Esophagus mucosa (tissue), 1 donor: ENCODE measurements at places on chromosomes 12 and 14.

- ATAC-seq: peak; percentile 8
Observed at GRCh38 chr14:49861699-49862088, 9.1 kb upstream of the NEMF start.

GRCh38 chr14:23066368-23066767 lies 9.0 kb upstream of the CDH24 start:
- ATAC-seq: no peak

DNA sequence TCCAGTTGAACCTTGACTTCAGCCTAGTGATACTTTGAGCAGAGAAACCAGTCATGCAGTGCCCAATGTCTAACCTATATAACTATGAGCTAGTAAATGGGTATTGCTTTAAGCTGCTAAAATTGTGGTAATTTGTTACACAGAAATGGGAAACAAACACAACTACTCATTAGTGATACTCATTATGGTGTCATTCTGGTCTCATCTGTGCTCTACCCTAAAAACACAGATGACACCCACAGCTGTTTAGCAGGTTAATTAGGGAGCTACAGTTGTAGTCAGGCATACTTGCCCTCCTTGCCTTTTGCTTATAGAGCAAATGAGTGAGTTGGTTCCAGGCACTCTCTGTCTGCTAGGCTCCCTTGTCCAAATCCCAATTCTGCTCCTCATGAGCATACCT lies 50.0 kb upstream of the ATF7IP start:
- peak; percentile 60 for ATAC-seq

- ATAC-seq: no peak
Observed at GRCh38 chr14:57169901-57170300, 98.8 kb downstream of the EXOC5 start.

DNA sequence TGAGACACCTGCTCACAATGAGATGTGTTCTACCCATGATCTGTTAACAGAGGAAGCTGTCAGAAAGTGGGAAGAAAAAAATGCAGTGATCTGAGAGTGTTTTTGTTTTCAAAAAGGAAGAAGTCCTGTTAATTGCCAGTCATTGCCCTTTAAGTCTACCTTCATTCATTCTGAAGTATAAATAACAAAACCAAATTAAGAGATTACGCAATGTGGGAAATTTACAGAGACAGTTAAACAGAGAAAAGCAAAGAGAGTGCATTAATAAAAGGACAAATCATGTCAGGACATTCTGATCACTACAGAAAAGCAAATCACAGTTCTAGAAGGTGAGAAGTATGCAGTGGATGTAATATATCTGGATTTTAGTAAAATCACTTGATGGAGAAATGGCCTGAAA lies 154.2 kb downstream of the NRXN3 start:
- no peak for ATAC-seq

GRCh38 chr12:91110311-91110924 lies 876 bp downstream of the LUM start:
- ATAC-seq: no peak

- ATAC-seq: no peak
Observed at GRCh38 chr12:106655577-106655976, 72.8 kb downstream of the RFX4 start.

DNA sequence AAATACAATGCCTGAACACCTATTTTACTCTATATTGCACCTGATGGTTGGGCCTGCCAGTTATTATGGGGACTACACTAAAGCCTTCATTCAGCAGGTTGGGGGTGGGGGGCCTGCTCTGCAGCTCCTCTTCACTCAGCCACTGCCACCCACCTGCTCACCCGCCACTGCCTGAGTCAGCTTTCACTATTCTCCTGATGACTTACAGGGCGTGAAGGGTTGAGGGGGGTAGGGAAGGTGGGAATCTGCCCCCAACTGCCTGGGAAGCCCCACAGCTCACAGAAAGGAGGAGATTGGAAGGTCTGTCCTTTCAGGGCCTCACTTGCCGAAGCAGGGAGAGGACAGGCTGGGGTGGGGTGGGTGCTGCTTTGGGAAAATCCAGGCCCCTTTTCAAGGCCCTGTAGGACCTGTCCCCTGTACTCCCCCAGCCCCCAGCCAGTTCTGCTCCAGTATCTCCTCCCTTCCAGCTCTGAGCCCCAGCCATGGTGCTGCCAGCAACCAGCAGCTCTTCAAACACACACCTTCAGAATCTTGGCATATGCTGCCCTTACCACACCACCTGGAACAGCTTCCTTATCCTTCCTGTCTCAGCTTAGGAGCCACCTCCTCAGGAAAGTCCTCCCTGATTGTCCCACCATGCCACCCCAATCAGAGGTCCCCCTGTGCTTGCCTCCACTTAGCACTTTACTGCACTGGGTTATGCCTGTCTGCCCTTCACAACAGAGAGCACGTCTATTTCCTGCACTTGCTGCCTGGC lies 33.1 kb downstream of the IRF2BPL start:
- ATAC-seq: no peak

- no peak for ATAC-seq
Observed at GRCh38 chr14:86414146-86414545, 884.2 kb downstream of the FLRT2 start.

DNA sequence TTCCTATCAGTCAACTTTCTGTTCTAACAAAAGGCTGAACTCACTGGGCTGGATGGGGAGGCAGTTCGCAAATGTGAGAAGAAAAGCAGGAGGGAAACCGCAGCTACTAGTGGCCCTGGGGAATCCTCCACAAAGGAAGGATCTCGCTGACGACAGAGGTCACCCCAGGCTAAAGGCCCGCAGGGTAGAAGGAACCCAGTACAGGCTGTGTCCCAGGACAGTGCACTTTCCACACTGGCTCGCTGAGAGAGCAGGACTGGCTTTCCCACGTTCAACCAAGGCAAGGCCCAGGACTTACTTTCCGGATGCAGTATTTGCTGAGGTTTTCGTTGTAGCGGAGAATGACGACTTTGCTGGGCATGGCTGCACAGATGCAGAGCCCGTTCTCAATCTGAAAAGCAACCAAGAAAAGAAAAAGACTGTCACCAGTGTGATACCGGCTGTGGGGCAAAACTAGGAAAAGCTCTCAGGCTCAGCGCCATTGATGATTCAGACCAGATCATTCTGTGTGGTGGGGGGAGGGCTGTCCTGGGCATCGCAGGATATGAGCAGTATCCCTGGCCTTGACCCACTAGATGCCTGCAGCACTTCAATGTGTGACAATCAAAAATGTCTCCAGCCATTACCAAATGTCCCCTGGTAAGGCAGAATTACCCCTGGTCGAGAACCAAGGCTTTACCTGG lies 36.3 kb downstream of the PRKAB1 start:
- no peak for ATAC-seq

DNA sequence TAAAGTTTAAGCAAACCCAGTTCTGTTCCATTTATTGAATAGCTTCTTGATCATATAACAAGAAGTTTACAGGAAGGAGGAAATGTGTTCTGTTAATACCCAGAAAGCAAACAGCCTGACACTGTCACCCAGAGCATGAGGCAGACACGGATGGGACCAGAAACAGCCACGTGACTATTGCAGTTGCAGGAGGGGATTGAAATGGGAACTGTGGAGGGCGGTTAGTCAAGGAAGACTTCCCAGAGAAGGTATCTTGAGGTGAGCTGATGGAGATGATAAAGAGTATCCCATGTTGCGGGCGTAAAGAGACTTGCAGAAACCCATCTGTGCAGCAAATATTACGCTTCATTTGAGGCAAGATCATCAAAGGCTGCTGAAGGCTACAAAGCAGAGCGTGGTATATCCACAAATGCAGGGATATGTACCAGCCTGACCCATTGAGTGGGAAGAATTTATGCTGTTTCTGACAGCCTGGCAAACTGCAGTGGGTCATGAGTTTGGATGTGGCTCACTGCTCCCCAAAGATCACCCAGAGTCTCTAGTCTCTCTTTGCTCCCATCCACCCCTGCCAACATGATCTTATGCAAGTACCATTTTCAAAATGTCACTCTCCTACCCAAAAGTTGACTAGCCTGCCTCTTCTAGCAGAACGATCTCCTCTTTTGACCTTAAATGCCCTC lies 20.7 kb downstream of the KRT76 start:
- no peak for ATAC-seq

DNA sequence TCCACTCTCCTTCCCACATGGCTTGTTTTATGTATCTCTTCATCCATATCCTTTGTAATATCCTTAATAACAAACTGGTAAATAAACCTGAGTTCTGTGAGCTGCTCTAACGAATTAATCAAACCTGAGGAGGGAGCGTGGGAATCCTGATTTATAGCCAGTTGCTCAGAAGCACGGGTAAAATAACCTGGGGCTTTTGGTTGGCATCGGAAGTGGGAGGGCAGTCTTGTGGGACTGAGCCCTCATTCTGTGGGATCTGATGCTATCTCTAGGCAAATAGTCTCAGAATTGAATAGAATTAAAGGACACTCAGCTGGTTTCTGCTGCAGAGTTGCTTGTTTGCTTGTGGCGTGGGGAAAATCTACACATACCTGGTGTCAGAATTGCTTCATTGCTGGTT lies 17.5 kb upstream of the LDHB start:
- no peak for ATAC-seq

DNA sequence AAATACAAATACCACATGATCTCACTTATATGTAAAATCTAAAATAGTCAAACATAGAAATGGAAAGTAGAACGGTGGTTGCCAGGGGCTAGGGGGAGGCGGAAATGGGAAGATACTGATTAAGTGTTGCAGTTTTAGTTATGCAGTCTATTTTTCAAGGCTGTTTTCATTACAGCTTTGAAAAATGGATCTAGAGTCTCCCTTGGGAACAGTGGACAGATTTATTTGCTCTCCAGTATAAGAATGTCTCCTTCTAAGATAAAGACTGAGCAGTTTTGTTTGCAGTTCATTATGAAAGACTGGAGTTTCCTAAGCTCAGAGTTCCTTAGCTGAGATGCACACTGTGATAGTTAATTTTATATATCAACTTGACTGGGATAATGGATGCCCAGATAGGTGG lies 202.5 kb downstream of the KLHL28 start:
- ATAC-seq: no peak

GRCh38 chr12:120684523-120684932 lies 2.4 kb upstream of the MLEC start:
- ATAC-seq: no peak

DNA sequence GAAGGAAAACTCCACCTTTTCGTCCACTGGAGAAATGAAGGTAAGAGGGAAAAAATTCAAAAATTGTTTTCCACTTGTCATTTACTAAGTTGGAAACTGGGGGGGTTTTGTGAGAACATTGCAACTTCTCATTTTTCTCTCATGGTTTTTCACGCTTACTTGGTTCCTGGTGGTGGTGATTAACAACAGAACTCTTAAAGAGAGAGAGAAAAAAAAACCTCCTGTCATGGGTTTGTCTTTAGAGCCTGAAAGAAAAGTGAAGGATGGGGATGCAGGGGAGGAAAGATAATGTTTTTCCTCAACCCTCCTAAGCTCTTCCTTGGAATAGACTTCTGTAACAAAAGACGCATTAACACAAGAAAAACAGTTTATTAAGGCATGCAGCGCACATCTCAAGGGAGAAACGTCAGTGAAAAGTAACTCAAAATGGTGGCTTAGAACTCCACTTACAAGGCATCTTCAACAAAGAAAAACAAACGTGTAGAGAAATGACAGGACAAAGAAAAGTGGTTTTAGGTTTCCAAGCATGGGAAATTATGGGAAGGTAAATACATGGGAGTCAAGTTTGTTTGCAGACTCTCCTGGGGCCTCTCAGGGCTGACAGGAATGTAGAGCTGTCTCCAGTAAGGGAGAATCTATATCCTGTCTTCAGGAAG lies 81.9 kb upstream of the ATF7IP start:
- ATAC-seq: no peak

- ATAC-seq: no peak
Observed at GRCh38 chr14:72894623-72895378, 900 bp upstream of the DPF3 start.

DNA sequence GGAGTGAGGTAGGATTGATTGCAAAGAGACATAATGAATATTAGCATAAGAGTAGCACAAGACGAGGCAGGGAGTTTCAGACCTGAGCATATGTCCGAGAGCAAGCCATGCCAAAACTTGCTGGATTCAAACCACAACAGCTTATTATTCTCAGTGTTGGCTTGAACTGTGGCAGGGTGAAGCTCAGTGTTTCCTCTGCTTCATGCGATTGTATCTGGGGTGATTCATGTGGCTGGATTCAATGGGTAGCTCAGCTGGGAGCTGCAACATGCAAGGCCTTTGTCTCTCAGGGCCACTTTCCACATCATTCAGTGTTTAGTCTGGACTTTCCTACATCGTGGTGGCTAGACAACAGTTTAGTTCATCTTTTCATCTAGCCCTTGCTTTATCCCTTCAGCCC lies 22.1 kb upstream of the E2F7 start:
- no peak for ATAC-seq

GRCh38 chr12:88450136-88450535 lies 130.1 kb downstream of the KITLG start:
- ATAC-seq: no peak

DNA sequence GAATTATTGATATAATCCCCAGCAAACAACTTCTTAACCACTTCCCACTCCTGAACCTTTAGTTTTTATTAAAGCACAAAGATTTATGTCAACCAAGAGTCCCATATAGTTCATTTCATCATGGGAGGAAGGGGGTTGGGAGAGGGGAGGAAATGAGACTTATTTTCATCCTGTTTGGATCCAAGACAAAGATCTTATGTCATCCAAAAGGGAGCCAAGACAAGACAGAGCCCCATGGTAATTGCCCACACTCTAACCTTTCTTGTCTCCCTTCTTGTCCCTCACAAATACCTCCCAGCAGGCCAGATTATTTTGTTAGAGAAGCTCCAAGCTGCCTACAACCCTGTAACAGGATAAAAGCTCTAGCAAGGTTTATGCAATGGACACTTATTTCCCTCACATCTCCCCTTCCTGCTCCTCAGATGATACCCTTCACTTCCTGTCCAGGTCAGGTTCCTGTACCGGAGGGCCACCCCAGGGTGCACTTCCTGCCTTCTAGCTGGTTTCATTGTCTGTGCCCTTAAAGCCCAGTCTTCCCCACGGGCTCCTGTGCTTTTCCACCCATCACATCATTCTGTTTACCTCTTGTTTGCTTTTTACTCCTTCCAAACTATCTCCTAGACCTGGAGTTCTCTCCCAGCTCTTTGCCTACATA lies 123.7 kb upstream of the MDM1 start:
- no peak for ATAC-seq

GRCh38 chr14:72547999-72548398 lies 345.9 kb downstream of the DPF3 start:
- no peak for ATAC-seq

GRCh38 chr12:9928607-9929006 lies 3.6 kb downstream of the CLEC2A start:
- no peak for ATAC-seq

GRCh38 chr12:109946505-109946904 lies 46.4 kb downstream of the TCHP start:
- peak; percentile 32 for ATAC-seq

- no peak for ATAC-seq
Observed at GRCh38 chr14:34219661-34220377, 242.2 kb downstream of the SPTSSA start.

GRCh38 chr14:94029265-94029664 lies 3.1 kb downstream of the OTUB2 start:
- no peak for ATAC-seq
